Aorta (tissue), 5 donors: ENCODE measurements at places on chromosomes 13 and 19. TPM values are rescaled to one million over a fixed set of nuclear protein-coding genes. Genes with fewer than 3 reads are reported as not detected.

DNA sequence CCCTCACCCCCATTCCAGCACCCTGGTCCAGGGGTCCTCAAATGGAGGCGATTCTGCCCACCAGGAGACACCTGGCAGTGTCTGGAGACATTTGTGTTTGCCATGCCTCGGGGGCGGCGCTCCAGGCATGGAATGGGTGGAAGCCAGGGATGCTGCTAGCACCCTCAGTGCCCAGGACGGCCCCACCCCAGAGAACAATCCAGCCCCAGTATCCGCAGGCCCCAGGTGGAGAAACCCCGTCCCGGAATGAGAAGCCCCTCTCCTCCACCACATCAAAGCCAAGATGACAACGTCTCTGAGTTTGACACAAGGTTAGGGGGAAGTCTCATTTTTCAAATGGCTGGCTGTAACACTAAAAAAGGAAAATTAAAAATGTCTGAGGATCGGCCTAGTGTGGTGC, 68.5 kb downstream of the INSR start:
- DNase-seq: no peak

- no peak for DNase-seq
These were observed 237.0 kb downstream of the POSTN start for GRCh38 chr13:37361608-37362007.

GRCh38 chr19:2048104-2048958, 2.7 kb downstream of the MKNK2 start:
- peak; percentile 46 for DNase-seq

GRCh38 chr19:5818594-5818993, 13.7 kb downstream of the NRTN start:
- no peak for DNase-seq

DNA sequence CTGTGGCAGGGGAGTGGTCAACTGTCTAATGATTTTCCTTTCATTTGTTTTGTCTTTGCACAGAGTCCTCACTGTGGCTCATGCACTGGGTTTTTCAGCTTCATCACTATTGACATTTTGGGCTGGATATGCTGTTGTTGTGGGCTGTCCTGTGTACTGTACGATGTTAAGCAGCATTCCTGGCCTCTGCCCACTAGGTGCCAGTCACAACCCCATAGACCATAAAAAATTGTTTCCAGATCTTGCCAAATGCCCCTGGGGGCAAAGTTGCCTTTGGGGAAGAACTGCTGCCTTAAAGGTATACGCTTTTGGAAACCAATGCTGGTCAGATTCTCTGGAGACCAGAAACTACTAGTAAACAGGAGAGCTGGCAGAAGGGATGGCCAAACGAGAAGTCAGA, 310.4 kb downstream of the SPRY2 start:
- DNase-seq: no peak

- no peak for DNase-seq
These were observed at the start of gene ZNF154 for GRCh38 chr19:57708641-57709361. Gene ZNF154 (minus strand): TSS chr19:57709204. CDS start chr19:57708971, 233 bp downstream.

GRCh38 chr13:113506025-113506685, 15.6 kb upstream of the DCUN1D2 start:
- no peak for DNase-seq

DNA sequence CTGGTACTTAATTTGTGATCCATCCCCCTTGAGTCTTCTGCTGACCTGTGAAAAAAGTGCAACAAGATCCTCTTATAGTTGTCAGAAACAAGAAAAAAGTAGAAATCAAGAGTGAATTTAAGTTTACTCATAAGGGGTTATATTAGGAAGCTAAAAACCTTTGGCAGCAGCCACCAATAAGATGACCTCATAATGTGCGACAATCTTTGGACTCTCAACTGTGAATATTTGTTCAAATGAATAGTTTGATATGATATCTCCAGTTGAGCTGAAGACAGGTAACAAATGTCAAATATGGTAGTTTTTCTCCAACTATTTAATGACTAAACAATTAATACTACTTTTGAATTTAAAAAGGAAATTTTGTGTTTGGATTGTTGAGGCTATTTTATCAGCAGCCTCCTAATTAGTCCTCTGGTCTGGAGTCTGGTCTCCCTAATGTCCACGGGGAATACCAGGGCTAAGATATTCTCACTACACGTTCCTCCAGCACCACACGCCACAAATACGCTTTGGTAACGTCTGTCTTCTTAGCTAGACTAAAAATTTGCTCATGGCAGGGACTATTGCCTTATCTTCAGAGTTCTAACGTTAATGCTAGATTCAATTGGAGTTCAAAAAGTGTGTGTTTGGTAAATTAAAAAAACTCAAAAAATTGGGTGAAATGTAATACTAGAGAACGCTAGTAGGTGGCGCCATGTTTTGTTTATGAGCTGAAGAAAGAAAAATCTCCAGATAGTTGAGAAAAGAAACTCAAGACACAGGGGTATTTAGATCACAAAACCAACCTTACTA, 51.0 kb upstream of the PDX1 start:
- no peak for DNase-seq

DNA sequence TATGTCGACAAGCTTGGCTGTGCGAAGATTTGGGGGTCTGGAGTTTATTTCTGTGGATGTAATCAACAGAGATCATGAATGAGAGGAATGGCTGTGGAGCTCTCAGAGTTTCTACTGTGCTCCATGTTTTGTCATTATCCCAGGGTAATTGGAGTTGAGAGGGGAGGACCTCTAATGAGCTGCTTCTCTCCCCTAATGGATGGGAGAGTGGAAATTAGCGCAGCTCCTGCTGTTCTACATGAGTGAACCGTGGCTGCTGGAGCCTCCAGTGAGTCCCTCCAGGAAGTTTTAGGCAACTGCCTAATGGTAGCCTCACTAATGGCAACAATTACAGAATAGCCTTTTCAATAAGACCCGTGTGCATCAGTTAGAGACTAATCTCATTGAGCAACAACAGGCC, 31.3 kb upstream of the FGF9 start:
- no peak for DNase-seq

DNA sequence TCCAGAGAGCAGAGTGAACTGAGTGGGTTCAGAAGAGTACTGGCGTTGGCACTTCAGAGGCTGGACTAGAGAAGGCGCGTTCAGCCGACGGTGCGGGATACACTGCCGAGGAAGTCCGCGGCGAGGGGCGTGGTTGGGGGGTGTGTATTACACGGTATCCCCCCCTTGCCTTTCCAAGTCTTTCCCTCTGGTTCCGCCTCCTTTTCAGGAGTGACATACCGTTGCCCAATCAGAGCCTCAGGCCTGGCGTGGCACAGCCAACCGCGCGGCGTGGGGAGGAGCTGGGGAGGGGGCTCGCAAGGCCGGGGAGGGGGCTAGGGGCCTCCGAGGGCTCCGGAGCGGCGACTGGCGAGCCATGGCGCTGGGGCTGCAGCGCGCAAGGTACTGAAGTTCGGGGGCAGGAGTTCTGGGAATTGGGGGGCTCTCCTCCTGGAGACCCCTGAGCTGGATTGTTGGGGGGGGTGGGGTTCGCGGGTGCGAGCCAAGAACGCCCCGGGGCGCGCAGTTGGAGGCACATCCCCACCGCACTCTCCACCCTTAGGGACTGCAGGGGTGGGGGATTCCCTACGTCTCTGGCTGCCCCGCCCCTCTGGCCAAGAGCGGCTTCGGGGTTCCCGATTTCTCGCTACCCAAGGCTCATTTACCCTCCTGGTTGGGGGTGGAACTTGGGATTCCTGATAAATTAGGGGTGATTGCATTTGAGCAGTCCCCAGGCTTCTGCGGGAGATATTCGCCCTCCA, at the start of gene HIF3A:
TSS of gene HIF3A (plus strand) at position 321 of the 740 bp plus-strand sequence. CDS start at position 356, 35 bp downstream.
- DNase-seq: peak; percentile 50

DNA sequence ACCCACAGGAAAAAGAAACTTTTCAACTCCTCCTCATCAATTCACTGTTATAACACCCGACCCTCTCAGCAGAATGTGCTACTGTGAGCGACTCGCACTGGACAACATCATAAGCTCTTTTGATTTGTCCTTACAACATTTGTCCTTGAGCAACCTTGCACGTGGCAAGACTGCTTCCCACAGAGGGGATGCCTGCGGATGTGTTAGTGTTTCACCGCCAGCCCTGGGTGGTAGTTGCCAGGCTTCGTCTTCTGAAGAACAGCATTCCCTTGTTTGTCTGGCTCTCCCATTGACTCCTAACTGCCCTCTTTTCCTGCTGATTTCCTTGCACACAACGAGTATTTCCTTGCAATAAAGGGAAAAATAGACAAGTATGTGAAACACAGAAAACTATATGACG, 111.4 kb upstream of the SLC7A1 start:
- DNase-seq: no peak

DNA sequence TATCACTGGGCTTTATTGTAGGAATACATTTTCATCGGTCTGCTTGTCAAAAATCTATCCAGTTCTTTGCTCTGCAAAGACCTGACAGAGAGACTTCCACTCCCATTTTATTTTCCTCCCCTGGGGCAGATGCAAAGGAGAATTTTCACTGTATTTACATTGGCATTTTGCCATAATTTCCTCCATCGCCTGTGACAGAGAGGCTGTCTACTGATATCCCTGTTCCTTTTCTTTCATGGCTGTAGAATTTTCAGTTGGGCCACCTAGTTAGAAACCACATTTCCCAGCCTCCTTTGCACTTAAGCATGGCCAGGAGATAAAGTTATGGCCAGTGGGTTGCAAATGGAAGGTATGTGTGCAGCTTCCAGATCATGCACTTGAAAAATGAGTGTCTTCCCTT, 89.3 kb downstream of the NUFIP1 start:
- DNase-seq: no peak

- no peak for DNase-seq
These were observed 335.3 kb upstream of the ZNF507 start for GRCh38 chr19:32010071-32010470.

- DNase-seq: no peak
These were observed 46.1 kb downstream of the CHST8 start for GRCh38 chr19:33667881-33668280.

- no peak for DNase-seq
These were observed 286.8 kb downstream of the SLITRK6 start for GRCh38 chr13:85512421-85512820.

DNA sequence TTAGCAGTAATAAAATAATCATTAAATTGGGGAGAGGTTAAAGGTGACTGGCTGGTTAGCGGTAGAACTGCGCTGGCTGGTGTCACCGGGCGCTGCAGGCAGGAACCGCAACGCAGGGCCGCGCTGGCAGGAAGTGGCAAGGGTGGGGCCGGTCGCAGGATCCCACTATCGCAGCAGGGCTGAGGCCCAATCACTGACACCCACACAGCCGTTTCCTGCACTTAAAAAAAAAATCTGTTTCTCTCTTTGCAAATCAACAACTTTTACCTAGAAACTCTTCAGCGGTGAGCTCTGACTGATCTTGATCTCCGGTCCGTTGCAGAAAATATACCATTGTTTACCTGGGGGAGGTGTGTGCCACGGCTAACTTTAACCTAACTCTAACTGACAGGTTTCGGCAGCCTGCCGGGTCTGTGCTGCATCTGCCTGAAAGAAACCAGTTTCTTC, 46.9 kb downstream of the KLF2 start:
- DNase-seq: peak; percentile 84

The SPC24 gene
- 2.9 TPM for total RNA-seq

The TSKS gene
- 0.42 TPM for total RNA-seq

The ZIC5 gene
- not detected for total RNA-seq

The PVR gene
- 31.3 TPM for total RNA-seq

The MAMSTR gene
- 0.58 TPM for total RNA-seq

The PSG5 gene
- total RNA-seq: not detected

The KRTDAP gene
- total RNA-seq: not detected

The URAD gene
- not detected for total RNA-seq

The GYS1 gene
- 47.5 TPM for total RNA-seq

The APOC4 gene
- not detected for total RNA-seq

The MAG gene
- not detected for total RNA-seq

The NKPD1 gene
- total RNA-seq: not detected

The SWSAP1 gene
- total RNA-seq: 1.7 TPM

The COX7A1 gene
- 172 TPM for total RNA-seq

The SPTBN4 gene
- 1.3 TPM for total RNA-seq
